ENCODE measurements at places on chromosomes 7 and 10.

DNA sequence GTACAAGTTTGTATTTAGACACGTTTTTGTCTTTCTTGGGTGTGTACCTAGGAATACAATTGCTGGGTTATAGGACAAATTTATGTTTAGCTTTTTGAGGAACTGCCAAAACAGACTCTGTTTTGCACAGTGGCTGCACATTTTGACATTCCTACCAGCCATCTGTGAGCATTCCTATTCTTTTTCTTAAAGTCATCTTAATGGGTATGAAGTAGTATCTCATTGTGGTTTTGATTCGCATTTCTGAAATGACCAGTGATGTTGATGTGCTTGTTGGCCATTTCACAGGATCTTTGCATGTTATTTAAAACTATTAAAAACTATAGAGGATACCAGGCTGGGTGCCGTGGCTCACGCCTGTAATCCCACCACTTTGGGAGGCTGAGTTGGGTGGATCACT lies 32.6 kb upstream of the IL15RA start:
- no peak for DNase-seq

GRCh38 chr10:132850246-132850645 lies 64.3 kb upstream of the NKX6-2 start:
- no peak for DNase-seq

GRCh38 chr10:111890046-111890445 lies 293.5 kb downstream of the GPAM start:
- no peak for DNase-seq

- no peak for DNase-seq
Measured at GRCh38 chr7:92622685-92623084, 32.5 kb upstream of the FAM133B start.

GRCh38 chr7:157059534-157059933 lies 49.1 kb upstream of the MNX1 start:
- DNase-seq, result no peak

DNA sequence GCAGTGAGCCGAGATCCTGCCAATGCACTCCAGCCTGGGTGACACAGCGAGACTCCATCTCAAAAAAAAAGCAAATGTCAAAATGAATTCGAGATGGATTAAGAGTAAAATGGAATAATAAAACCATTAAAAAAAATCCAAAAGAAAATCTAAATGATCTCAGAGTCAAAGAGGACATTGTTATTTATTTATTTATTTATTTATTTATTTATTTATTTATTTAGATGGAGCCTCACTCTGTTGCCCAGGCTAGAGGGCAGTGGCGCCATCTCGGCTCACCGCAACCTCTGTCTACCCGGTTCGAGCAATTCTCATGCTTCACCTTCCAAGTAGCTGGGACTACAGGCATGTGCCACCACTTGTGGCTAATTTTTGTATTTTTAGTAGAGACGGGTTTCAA lies 349.2 kb downstream of the ANKRD30A start:
- DNase-seq, result no peak

DNA sequence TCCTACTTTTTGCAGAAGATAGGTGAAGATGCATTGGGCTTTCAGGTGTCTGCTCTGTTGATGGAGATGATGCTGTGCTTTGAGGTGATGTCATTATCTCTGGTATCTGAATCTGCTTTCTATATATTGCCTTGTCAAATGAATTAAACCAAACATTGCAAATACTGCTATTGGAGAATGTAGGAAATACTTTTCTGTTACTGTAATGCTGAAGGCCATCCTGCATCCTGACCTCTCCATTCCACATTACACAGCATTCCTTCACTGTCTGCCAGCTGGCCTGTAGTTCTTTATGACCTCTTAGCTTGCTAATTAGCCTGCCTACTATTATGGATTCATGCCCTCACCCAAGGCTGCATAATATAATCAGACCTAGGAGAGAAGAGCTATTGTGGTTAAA lies 73.2 kb downstream of the VCL start:
- no peak for DNase-seq

- DNase-seq, result no peak
Measured at GRCh38 chr10:9214618-9215017, 1160.1 kb downstream of the GATA3 start.

DNA sequence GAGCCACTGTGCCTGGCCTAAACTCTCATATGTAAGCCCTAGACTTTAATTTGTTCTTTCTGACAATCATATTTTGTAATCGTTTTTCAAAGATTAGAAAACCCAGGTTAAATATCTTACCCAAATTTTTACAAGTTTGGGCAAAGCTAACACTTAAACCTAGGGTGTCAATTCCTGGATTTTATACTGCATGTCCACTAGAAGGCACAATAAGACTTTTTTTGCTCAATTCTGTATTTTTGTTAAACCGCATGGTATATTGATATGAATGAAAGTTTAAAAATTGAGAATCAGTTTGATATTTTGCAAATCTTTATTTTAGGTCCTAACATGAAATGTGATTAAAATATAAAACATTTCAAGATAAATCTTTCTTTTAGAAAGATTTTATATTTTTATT lies 29.3 kb downstream of the DYNC2I1 start:
- DNase-seq, result no peak

DNA sequence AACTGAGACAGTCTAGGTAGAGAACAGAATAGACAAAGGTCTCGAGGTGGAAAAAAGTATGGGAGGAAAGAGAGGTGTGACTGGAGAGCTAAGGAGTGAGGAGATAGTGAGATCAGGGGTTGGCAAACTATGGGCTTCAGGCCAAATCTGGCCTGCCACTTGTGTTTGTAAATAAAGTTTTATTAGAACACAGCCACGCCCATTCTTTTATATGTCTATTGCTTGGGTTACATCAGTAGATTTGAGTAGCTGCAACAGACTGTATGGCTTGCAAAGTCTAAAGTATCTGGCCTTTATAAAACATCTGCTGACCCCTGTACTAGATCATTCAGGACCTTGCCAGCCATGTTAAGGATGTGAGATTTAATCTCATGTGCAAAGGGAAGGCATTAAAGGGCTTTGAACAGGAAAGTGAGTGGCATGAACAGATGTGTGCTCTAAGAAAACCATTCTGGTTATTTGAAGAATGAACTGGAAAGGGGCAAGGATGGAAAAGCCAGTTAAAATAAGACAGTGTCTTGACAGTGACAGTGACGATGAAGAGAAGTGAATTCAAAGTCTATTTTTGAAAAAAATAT lies 240.3 kb downstream of the RNLS start:
- no peak for DNase-seq

DNA sequence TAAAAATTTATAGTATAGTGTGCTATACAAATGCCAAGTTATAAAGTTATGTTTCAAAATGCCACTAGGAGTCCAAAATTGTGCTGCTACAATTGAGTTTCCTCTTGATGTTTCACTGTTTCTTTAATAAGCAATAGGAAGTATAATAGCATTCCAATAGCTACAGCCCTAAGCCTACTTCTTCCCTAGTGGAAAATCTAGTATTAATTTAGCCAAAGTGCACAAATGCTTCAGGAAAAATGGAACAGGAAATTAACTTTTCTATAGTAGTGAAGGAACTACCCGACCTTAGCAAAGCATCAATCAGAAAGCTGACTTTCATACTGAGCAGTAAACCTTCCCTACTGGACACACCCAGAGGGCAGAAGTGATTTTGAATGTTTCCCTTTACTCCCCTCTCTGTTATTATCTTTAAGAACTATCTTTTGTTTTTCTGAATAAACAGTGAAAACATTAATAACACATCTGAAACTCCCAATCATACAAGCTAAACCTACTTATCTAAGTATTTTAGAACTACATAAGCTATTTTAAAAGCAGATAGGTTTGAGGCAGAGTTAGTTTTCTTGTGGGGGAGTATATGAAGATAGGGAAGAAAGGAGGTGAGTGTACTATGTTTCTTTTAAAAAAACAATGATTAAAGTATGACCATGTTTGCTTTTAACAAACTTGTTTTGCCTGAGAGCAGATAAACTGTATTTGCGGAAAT lies 13.7 kb downstream of the CPED1 start:
- no peak for DNase-seq

- no peak for DNase-seq
Measured at GRCh38 chr7:138127996-138128395, 51.7 kb downstream of the AKR1D1 start.

GRCh38 chr7:30688718-30689221 lies 6.5 kb upstream of the CRHR2 start:
- DNase-seq, result no peak

DNA sequence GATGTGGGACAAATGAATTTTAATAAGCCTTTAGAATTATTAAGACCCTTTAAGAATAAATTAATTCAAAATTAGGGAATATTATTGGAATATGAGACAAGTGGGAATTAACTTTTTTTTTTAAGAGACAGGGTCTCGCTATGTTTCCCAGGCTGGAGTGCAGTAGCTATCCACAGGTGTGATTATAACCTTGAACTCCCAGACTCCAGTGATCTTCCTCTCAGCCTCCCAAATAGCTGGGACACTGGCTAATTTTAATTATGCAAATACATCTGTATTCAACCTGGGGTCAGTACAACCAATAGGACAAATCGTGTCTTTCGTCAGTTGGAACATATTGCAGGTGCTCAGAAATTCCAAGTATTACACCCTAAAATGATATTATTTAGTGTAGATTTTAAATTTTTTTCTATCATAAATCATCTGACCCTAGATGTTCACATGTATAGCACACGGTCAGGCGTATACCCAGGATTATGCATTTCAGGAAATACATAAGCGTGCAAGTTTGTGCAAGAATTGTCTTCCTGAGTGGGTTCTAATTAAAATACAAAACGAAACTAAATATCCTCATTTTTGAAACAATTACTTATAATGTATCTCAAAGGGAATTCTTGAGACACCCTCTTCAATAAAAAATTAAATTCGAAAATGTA lies 1.2 kb downstream of the NT5C3A start:
- DNase-seq, result no peak

DNA sequence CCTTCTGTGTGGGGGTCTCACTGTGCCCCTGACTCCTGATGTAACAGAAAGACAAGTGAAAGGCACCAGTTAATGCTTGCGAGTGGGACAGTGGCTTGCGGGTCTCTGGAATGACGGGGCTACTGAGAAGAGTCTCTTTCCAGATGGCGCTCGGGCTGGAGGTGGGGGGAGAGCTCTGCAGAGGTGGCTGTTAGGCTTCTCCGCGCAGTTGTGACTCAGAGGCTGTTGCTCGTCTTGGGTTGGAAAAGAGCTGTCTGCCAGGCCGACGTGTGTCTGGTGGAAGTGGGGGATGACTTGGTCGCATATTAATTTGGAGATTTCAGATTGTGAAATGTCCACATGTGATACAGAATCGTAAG lies 27.9 kb upstream of the SH2B2 start:
- no peak for DNase-seq

DNA sequence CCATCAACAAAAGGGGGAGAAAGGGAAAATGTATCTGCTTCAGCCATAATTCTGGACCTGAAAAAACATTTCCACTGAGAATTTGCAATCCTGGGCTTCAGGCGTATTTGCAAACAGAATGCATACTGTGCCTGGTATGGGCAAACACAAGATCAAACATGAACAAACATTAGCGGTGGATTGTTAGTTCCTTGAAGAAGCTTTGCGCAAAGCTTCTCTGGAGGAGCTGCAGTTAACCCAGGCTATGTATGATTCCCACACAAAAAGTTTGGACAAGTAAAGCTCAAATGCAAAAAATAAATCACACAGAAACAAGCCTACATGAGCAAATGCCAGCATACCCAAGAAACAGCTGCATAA lies 20.4 kb upstream of the HILPDA start:
- DNase-seq, result no peak

- no peak for DNase-seq
Measured at GRCh38 chr10:122164815-122165483, 106.1 kb upstream of the BTBD16 start.

- peak; percentile 56 for DNase-seq
Measured at GRCh38 chr7:34133983-34134782, 228.8 kb downstream of the BMPER start.

DNA sequence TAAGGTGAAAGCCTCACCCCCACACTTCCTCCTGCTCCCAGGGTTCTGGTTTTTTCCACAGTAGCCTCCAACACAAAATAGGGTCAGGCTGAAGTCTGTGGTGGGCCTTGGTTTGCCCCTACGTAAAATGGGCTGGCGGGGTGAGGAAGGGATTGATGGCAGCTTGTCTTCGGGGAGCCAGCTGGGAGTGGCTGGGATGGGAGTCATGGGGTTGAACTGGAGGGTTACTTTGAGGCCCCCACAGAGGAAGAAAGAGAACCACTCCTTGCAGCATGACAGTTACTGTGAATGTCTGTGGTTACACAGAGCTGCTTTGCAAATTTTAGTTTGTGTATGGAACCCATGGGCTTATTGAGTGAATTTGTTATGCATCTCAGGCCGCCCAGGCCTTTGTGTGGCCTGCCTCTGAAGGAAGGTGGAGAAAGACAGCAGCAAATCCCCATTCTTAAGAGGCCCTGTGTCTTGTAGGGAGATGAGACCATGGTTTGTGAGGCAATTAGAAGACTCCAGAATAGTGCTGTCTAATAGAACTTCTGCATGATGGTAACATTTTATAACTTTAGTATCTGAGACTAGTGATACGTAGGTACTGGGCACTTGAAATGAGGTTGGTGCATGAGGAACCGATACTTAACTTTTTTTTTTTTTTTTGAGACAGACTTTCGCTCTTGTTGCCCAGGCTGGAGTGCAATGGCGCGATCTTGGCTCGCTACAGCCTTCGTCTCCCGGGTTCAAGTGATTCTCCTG lies 8.1 kb downstream of the TRIM8 start:
- no peak for DNase-seq

- no peak for DNase-seq
Measured at GRCh38 chr7:85094046-85094725, 92.7 kb downstream of the SEMA3D start.

GRCh38 chr10:70090013-70090412 lies 37.4 kb downstream of the MACROH2A2 start:
- no peak for DNase-seq

GRCh38 chr10:69963178-69963834 lies 89.3 kb upstream of the MACROH2A2 start:
- DNase-seq, result no peak

GRCh38 chr10:127117125-127117524 lies 79.3 kb downstream of the INSYN2A start:
- DNase-seq, result no peak

DNA sequence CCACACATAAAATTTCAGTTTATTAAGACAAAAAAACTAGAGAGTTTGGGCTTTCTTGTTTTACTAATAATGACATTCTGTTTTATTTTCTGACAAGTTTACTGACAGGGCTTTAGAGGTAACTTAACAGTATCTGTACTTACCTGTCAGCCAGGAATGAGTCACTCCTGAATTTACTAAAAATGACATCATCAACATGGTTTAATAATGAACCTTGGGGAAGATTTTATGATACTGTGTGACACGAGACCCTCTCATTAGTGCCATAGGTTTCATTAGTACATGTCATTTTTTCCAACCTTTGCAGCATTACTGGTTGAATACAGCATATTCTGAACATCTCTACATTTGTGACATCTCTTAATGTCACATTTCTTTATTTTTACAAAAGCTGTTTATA lies 131.1 kb downstream of the KCND2 start:
- DNase-seq, result no peak

GRCh38 chr7:115831371-115831770 lies 199.2 kb downstream of the TFEC start:
- no peak for DNase-seq

Data from NCI-H446 treated with DMSO at 0.1 percent for 48 hours (cell line).